ENCODE measurements at places on chromosomes 7 and 10.

DNA sequence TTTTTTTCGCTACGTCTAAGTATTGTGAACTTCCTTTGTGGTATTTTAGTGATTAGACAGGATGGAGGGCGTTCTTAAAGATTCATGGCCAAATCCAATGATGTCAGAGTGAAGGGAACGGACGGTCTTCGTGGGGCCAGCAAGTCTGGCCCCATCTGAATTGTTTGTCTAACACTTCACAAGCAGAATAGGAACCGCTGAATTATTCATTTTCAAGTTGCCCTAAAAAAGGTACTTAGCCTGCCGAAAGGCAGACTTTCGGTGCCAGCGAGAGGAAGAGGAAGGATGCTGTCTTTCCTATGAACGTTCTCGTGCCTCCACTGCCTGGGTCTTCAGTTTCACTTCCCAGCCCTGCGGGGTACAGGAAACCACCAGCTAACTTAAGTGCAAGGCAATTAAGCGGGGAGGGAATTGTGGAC lies 145.7 kb upstream of the SH2B2 start:
- DNase-seq = no peak

DNA sequence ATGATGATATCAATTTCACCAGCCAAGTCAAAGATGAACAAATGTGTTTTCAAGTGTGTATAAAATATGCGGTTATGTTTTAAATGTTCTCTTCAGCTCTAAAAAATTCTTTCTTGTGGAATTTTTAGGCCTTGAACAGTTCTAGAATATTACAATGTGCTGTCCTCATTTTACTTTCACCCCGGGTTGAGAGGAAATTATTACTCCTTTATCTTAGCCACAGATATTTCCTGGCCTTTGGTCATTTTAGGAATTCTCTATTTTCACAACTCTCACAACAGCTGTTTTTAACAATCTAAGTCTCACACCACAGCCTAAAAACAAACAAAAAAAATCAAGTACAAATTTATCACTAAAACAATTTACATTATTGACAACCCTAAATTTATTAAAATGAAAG lies 112.2 kb upstream of the HGF start:
- peak; percentile 20 for DNase-seq

- DNase-seq = no peak
These were observed 21.4 kb downstream of the KCP start for GRCh38 chr7:128889121-128889520.

DNA sequence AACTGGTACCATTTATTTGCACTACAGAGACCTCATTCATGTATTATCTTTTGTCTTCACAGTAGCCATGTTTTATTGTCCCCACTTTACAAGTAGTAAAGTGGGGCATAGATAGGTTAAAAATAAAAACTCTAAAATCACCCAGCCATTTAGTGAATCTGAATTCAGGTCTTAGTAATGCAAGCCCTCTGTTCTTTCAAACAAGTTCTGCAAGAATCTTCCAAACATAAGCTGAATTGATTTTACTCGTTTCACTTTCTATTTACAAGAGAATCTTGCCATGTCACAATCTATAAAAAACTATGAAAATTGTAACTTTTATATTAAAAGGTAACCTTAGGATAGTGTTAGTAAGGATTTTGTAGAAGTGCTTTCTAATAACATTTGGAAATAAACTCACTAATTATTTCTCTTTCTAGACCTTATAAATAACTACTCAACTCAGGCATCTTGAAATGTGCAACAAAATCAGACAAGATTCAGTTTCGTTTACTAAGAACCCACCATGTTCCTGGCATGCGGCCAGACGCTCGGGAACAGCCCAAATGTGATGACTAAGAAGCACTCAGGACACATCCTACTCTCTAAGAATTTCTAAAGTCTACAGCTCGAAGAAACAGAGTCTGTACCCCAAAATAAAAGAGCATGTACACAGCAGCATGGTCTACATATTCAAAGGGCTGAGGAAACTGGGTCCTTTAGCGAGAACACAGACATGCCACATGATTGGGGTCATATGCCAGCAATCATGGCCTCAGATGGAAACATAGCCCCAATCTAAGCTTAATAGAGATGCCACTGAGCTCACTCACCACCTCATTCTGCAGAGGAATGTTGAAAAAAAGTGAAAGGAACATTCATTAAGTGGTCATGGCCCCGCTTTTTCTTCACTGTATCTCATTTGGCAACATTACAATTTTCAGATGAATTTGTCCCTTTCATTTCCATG lies 167.6 kb downstream of the AMPH start:
- no peak for DNase-seq

DNA sequence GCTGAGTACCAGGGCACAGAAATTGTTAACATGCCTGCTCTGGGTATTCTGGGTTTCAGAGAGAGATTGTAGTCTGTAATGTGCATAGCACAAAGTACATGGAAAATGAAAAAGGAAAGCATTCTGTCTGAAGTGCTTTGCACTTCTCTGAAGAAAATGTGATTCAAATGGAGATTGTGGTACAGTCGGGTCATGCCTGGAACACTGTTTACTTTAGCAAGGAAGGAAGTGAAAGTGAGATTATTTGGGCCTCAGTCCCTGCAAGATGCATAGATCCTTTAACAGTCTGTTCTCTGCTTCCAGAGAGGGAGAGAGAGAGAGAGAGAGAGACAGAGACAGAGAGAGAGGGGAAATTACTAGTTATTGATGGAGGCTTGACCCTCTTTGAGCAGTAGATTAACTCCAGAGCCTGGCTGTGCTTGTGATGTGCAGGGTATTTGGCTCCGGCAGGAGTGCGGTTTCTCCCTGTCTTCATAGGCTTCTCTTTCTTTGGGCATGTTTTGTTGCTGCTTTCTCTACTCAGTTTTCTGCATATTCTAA lies 5.4 kb downstream of the VWC2 start:
- DNase-seq = no peak

DNA sequence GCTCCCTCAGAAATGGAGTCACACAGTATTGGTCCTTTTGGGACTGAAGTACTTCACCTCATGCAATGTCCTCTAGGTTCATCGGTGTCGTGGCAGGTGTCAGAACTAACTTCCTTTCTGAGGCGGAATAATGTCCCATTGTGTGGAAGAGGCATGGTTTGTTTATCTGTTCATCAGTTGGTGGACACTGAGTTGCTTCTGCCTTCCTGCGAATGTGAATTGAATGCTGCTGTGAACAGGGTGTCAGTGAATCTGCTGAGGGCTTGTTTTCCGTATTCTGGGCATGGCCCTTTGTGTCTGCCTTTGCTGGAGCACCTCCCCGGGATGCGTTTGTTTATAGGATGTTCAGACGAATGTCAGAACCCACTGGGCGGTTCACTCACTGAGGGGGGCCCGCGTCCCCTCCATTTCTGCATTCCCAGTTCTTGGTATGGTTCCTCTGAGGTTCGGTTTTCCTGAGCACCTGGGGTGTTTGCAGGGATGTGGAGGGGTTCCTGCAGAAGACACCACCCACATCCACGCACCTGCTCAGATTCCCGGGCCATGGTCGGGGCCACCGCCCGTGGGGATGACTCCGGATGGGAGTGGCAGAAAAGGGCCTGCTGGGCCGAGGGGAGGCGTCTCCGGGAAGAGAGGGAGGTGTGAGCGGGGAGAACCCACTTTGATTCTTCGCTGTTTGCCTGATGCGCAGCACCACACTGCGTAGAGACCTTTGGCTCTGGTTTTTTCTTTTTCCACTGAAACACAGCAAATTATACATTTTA lies 33.1 kb downstream of the CHST12 start:
- DNase-seq = no peak

DNA sequence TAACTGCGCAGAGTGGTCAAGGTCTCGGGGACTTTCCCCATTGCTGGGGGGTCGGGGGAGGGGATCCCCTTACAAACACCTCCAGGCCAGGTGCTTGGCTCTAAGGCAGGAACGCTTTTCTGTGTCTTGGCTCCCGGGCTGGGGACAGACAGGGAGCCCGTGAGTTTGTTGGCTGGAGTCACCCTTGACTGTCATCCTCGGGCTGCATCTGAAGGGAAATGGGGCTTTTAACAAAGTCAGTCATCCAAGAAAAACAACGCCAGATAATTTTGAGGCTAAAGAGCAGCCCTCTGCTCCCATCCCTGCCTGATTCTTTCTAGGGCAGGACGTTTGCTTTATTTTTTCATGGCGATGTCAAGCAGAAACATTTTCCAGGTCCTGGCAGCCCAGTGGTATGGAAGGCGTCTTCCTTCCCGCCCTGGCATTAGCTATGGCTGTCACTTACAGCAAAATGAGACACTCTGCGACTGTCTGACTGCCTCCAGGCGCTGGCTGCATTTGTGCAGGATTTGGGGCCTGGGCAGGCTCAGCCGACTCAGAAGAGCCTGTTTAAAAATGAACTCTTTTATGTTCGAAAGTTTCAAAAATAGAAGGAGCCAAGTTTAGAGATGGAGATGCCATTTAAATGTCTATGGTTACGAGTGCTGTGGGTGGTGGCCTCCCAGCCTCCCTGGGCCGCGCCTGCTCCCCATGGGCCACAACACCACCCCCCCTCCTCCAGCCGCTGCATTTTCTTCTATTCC lies 54.7 kb upstream of the TNS3 start:
- no peak for DNase-seq

DNA sequence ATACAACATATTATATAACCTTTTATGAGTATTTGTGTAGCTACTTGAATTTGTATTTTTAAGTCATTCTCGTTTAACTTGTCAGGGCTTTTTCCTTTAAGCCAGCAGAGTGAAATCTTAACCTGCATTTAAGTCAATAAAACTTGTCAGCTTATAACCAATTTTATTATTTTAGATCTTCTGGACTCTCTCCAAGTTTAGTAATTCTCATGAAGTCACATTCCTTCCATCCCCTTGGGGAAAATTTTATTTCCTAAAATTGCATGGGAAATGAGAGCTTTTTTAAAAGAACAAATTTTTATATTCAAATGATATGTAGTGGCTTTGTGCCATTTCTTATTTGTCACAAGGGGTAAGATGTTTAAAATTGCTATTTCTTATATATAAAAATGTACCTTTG lies 74.0 kb downstream of the SEPTIN7 start:
- DNase-seq = peak; percentile 9

GRCh38 chr7:135353832-135354231 lies 120.2 kb downstream of the STRA8 start:
- no peak for DNase-seq

GRCh38 chr7:21125297-21125696 lies 302.6 kb upstream of the SP4 start:
- no peak for DNase-seq

DNA sequence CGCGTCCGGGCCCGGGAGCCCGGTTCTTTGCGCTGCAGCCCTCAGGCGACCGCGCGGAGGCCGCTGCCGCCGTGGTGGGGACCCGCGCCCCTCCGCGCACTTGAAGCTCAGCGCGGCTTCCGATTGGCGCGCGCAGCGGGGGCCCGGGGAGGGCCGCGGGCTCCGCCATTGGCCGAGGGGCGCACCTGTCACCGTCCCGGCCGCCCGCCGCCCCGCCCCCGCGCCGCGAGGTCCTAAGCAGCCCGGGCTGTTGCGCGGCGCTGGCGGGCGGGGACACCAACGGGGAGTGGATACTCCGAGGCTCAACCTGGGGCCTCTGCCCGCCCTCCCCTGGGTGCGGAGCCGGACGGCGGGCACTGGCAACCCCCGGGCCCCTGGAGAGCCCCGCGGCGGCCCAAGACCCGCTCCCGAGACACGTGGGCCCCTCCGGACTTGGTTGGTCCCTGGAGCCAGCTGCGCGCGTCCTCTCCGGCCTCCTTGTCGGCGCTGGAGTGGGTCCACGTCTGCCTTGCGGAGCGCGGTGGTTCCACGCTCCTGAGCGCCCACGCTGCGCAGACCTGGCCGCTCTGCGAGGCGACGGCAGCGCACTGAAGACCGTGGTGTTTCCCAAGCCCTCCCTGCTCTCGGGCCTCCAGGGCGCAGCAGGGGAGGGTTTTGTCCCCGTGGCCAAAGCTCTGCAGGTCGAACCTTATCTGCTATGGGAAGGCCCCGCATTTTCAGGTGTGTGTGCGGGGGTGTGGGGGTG lies at the start of gene MNX1:
MNX1 (minus strand) TSS at position 76 of the 745 bp plus-strand sequence. CDS start 313 bp downstream, outside the sequence.
- DNase-seq = no peak

GRCh38 chr10:36725581-36726520 lies 399.5 kb upstream of the ANKRD30A start:
- DNase-seq = peak; percentile 85

GRCh38 chr10:131249238-131249954 lies 62.1 kb downstream of the TCERG1L start:
- DNase-seq = no peak

DNA sequence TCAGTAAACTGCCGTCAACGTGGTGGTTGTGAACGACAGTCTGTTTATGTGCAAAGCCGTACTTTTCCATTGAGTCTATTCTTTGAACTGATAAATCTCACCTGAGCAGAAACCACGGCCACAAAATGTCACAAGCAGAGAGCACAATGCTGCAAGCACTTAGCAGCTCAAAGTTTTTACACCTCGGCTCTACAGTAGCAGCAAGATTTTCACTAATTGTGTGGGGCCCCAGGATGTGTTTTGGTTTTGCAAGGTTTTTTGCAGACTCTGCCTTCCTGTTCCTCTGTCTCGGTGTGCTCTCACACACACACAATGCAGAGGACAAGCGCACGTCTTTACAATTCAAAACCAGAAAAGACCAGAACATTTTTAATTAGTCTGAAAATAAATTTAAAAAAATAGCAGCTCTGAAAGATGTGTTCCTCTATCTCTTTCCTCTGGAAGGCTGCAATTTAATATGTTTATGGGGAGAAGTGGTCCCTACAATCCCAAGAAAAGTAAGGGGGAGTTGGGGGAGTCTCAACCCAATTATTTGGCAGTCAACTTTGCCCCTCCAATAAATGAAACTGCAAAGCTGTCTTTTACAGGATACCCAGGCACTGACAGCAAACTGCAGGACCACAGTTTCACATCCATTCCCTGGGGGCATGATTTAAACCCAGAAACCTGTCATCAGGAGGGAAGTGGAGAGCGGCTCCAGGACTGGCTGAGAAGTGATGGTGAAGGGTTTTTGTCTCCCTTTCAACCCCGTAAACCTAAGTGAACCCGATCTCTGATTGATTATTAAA lies 73.8 kb upstream of the SFMBT2 start:
- DNase-seq = no peak

- no peak for DNase-seq
These were observed 28.4 kb downstream of the RBM20 start for GRCh38 chr10:110672580-110672919.

- peak; percentile 97 for DNase-seq
These were observed 98.6 kb downstream of the GRK5 start for GRCh38 chr10:119305860-119306513.

DNA sequence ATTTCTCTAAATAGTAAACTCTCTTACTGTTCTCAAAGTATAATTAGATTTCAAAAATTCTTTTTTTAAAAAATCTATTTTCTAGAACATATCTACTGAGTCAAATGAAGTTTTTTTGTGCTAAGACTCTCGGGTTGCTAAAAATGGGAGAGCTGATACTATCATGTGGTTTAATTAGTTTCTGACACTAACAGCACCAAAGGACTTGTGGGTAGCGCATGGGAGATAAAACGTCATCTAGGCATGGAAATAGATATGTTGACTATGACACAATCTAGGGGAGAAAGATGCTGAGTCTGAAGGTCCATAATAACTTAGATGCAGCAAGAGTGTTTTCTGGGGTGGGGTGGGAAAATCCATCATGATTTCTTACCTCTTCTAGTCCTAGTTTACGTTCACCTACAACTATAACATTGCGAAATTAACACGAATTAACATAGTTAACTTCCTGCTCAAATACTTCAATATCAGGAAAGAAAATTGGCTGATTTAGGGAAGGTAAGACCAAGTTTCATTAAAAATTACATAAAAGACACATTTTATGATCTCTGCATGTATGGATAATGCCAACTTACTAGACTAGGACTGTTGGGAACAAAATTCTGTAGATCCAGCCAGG lies 14.3 kb upstream of the ARMC3 start:
- DNase-seq = no peak

All from GM04503 (cell line).